Activated CD4-positive, alpha-beta T cell treated with anti-CD3 and anti-CD28 coated beads, Interleukin-2, amount 50 U/mL, for 4 hours (primary cell): ENCODE measurements at places on chromosomes 5 and 9.

DNA sequence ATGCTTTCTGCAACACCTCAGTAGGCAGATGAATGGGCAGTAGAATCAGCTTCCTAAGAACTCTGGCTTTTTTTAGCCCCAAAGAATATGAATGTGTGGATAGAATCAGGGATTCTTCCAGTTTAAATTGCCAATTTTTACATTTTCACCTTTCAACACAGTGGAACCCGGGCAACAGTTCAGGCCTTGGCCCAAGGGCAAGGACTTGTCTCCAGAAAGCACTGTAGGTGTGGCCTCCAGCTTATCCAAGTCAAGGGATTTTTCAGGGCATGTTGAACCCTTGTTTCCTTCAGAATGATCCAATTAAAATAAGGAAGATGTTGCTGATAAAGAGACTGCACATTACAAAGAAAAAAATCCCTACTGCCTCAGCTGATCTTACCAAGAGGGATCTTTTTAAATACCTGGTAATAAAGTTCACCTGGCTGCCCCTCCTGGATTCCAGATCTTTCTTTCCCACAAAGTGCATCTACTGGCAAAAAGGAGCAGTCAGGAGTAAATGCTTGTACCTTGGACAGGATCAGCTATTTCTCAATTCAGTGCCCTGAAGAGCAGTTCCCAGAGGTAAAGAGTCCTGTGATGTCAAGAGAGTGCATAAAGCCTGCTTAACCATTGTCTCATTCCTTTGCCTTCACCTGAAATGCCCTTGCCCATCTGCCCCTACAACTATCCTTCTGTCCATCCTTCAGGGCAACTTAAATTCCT, 80.1 kb upstream of the PLPP6 start:
- DNase-seq, result no peak

- DNase-seq, result no peak
Observed at GRCh38 chr5:75072061-75072460, 19.7 kb upstream of the GCNT4 start.

DNA sequence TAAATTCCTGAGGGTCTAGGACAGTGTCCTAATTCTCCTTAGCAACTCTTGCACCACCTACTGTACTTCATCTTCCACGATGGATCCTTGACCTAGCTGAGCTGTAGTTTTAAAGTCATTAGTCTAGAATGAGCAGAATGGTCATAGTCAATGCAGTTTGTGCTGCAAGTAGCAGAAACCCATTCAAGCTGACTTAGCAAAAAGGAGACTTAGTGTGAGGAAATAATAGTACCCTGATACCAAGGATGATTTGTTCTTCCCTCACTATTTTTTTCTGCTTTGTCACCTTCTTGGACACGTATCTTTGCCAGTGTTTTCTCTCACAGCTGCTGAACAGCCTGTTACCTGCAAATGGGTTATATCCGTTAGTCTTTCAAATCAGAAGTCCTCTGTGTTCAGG, 5.3 kb downstream of the MFAP3 start:
- DNase-seq, result no peak

DNA sequence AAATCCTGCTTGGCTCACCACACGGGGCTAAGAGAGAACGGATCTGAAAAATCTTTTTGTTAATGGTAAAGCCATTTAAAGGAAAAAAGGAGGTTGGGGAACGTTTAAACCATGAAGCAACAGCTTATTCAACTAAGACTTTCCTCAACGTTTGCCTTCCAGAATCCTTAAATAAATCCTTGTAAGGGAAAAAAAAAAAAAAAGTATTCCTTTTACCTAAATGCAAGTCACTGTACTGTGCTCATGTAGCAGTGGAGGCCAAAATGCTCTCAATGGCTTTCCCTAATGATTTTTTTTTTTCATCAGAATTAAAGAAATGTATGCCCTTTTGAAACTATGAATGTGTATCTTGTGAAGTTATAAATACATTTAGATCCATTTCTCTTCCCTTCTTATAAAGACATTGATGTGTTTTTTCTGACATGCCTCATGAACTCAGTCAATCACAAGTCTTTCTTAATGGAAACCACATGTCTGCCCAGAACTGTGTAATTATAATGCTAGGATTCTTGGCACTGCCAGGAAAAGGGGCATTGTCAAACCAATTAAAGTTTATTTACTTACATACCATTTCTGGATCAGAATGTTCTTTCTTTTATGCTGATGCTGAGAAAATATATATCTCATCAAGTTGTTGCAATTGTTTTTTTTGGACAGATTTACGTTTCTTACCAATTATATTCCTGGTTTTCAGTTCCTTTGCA, 107.5 kb downstream of the EBF1 start:
- no peak for DNase-seq

DNA sequence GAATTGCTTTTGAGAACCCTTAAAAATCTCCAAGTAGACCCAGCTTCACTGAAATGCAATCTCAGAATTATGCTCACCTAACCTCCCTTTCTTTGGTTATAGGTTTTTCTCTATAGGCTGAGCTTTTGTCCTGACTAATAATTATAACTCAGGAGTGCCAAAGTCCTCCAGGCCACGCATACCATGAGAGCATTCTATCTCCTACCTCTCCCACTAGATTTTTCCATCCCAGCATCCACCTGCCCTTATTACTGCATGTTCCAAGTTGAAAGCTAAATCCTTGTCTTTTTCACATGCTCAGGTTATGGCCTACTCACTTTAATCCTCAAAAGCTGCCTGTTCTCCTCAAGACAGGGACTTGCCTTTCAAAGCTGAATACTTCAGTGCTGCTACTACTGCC, 22.1 kb downstream of the ZNF346 start:
- DNase-seq, result no peak

GRCh38 chr9:87435189-87435880, 62.3 kb upstream of the DAPK1 start:
- no peak for DNase-seq

- no peak for DNase-seq
Observed at GRCh38 chr5:14463629-14464028, 118.0 kb upstream of the OTULINL start.

- DNase-seq, result no peak
Observed at GRCh38 chr5:163947848-163948666, 442.6 kb downstream of the MAT2B start.

DNA sequence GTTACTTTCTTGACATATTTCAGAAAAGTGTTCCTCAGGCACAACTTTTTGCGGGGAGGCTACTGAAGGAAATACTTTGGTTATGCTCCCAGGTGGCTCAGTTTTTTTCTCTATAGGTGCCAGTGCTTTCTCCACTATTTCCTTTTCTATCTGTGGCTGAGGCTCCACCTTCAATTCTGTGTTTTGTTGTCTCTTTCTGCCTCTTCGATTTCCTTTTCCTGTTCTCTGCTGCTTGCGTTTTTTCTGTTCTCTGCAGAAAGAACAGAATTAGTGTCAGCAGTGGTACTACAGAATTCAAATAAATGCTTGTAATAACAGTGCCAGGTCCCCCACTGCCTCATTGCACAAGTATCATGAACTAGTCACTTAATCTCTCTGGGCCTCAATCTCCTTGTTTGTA, 7.0 kb downstream of the HEMGN start:
- DNase-seq, result no peak

DNA sequence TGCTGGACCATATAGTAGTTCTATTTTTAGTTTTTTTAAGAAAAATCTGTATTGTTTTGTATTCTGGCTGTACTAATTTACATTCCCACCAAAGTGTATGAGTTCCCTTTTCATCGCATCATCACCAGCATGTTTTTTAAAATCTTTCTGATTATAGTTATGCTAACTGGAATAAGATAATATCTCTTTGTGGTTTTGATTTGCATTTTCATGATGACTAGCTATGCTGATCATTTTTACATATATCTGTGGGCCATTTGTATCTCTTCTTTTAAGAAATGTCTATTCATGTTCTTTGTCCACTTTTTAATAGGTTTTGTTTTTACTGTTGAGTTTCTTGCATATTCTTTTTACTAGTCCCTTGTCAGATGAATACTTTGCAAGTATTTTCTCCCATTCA, 238.0 kb downstream of the FBXO4 start:
- DNase-seq, result no peak

GRCh38 chr5:42745856-42746255, 10.8 kb upstream of the CCDC152 start:
- DNase-seq, result no peak

DNA sequence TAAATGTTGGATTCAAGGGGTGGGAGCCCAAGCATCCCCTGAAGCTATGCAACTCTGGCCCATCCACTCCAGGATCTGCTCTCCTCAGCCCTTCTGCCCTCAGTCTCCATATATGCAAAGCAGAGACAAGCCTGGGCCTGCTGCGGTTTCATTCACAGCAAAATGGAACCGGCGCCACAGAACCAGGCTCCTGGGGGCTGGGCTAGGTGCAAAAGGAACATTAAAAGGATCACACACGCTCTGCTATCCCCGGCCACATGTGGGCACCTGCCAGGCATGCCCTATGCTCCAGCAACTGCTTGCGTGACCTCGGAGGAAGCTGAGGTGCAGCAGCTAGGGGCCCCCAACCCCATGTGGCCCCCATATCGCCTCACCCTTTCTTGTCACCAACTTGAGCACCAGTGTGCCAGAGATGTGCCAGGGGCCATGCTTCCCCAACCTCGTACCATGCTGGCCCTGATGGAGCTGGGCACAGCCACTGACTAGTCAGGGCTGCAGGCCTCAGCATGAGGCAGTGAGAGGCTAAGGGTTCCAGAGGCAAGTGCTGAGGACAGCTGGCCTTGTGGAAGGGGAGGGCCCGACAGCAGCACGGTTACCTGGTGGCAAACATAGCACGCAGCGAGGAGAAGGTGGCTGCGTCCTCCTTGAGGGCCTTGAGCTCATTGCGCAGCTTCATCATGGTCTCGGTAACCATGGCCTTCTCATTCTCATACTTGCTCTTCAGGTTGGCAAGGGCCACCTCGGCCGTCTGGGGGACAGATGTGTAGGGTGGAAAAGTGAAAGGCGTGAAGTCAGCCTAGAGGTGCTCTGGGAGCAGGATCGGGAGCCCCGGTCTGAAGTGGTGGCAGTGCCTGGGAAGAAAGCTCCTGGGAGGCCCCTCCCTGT, 47.2 kb downstream of the BICD2 start:
- no peak for DNase-seq

DNA sequence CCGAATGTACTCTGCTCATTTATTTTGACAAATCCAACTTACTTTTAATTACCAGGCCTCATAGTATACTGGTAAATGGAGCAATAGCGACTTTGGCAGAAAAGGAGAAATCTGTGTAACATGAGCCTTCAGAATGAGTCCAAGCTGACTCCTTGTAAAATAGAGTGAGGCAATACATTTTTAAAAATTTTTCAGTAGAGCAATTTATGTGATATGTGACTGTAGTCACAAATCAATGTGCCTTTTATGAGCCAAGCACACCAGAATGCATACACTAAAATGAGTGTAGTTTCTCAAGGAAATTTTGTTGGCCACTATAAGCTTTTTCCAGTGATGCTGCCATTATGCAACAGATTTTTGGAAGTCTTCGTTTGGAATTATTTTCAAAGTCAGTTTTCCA, 73.8 kb downstream of the SNCAIP start:
- no peak for DNase-seq

DNA sequence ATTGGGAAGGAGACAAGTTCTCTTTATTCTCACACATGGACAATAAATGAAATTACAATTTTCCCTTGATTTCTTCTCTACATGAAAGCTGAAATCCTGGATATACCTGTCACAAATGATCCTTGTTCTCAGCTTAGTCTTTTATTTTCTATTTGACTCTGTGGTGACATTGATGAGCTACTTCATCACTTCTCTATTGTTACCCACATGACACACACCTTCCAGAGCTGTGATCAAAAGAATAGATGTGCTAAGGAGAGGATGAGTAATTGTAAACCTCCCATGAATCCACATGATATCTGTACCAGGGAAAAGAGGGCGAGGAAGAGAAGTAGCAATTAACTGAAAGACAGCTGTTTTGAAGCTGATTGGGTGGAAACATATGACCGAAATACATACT, 102.0 kb downstream of the CAVIN4 start:
- no peak for DNase-seq

- DNase-seq, result no peak
Observed at GRCh38 chr5:159324986-159325385, 5.3 kb downstream of the IL12B start.

DNA sequence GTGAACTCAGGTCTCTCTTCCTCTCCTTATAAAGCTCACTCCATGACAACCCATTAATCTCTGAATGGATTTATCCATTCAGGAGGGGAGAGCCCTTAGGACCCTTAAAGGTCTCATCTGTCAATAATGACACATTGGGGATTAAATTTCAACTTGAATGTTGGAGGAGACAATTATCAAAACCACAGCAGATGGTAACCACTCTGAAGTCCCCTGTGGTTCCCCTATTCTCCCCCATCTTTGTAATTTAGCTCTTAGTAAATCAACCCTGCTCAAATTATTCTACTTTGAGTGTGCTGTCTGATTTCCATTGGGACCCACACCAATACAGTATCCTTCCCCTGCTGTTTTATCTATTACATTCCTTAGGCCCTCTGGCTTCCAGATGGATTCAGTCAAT, 72.0 kb upstream of the RAI14 start:
- no peak for DNase-seq

DNA sequence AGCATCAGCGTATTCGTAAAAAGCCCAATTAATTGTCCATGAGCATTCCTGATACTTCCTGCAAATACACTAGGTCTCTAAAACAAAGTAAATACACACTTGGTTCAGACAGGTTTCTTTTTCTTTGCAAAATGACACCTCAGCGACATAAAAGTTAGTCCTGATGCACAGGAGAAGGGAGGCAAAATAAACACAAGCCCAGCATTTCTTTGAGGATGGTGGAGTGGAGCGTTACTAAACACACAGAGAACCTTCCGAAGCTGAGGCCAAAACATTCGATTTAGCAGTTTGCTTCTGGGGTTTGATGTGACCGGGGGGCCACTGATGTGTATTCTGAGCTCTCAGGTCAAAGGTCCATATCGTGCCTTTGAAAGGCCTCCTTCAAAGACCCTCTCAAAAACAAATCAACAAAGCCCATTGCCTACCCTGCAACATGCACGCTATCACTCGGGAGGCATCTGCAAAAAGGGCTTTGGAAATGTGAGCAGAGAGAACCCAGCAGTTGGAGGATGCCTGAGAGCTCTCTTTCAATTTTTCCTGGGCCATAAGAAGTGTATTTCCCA, 268.4 kb upstream of the PANK3 start:
- no peak for DNase-seq

DNA sequence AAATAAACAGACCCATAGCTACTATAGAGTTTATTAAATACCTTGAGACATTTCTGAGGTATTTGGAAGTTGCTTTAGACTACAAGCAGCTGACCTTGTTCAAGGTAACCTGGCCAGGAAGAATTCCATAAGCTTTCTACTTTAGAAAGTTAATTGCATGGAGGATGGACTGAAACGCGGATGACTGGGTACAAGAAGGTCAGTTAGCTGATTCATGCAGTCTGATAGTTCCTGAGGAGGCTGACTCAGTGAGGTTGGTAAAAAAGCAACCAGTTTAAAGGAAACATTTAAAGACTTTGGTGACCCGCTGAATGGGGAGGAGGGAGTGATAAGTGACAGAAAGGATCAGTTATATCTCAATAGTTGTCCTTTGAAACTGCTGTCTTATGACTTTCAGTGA, 670.1 kb upstream of the CDH9 start:
- DNase-seq, result no peak

- DNase-seq, result no peak
Observed at GRCh38 chr9:134519375-134520070, 122.1 kb upstream of the COL5A1 start.

GRCh38 chr5:175876107-175876506, 4.7 kb downstream of the CPLX2 start:
- DNase-seq, result no peak

GRCh38 chr5:152335461-152335860, 69.6 kb downstream of the NMUR2 start:
- no peak for DNase-seq

GRCh38 chr9:101536351-101536750, 2.7 kb downstream of the RNF20 start:
- no peak for DNase-seq

GRCh38 chr9:2125906-2126305, 110.8 kb downstream of the SMARCA2 start:
- no peak for DNase-seq
